Astrocyte (in vitro differentiated cells and primary cell): ENCODE measurements at places on chromosomes 6 and 20. TPM values are rescaled to one million over a fixed set of nuclear protein-coding genes. Genes with fewer than 3 reads are reported as not detected.

- DNase-seq, result peak; percentile 87
Observed at GRCh38 chr20:38049800-38050199, 16.3 kb downstream of the RPRD1B start.

DNA sequence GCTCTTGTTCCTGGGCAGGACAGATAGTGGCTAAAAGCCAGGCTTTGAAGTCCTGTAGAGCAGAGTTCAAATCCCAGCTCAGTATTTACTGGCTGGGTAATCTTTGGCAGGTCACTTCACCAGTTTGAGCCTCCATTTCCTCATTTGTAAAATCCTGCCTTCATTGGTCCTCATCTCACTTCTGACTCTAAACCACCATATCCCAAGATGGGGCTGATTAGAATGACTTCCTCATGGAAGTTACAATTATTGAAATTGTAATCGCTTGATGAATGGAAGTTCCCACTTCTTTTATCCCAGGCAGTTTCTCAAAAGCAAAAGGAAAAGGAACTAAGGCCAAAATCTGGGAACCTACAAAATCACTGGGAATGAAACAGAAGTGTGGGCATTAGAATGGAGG lies 35.9 kb upstream of the B4GALT5 start:
- DNase-seq, result no peak

DNA sequence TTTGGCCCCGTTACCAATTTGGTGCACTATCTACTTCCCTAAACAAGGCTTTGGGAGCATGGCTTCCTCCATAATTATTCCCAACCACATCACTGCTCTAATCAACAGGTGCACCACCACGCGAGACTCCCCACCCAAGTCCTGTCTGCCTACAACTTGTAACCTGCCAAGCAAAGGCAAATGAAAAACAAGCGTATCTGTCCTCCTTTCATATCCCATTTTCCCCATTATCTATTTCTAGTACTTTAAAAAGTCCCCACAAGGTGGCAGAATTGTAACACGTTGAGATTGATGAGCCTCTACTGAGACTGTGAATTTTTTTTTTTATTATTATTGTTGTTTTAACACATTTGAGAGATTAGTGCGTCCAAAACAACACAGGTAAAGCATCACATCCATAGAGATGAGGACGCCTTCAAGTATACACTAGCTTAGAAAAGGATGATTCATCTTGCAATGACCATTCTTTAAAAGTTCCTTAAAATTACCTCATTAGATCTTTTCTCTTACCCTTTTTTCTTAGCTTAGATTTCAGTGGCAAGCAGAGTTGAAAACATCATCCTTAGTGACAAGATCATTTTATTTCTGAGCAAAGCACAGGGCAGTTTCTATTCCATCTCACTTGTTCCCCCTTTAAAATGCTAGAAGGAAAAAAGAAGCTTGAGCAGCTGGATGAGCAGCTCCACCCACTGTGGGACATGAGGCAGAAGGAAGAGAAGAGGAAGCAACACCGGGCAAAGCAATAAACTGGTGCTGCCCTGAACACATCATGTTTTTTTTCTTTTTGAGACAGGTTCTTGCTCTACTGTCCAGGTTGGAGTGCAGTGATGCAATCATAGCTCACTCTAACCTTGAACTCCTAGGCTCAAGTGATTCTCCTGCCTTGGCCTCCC lies 210.8 kb downstream of the ARHGAP18 start:
- DNase-seq, result peak; percentile 46

- no peak for DNase-seq
Observed at GRCh38 chr6:21201637-21202350, 391.8 kb upstream of the SOX4 start.

DNA sequence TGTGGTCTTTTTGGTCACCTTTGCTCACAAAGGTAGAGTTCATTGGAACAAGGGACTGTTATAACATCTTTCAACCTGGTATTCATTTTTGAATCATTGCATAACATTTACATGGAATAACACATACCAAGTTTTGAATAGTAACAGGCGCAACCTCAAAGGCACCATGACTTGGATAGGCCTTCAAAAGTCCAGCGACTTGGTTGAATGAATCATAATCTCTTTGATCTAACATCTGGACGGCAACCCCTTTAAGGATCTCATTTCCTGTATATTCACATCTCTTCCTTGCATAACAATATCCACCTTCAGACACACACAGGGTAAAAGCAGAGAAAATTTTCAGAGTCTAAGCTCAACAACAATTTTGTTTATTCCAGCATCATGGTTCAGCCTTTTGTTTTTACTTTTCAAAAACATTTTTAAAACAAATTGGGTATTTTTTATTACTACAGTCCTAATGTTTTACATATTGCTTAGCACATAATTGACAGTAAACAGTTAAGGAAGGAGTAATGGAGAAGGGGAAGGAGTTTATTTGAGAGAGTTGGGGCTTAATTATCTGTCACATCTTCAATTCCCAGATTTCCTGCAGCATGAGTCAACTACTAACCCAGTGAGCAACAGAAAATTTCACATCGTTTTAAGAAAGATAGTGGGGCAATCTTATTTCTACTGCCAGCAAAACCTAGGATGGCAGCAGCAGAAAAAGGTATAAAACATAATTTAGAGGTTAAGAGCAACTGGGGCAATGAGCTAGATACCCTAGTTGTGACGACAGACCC lies 41.8 kb upstream of the F13A1 start:
- no peak for DNase-seq

DNA sequence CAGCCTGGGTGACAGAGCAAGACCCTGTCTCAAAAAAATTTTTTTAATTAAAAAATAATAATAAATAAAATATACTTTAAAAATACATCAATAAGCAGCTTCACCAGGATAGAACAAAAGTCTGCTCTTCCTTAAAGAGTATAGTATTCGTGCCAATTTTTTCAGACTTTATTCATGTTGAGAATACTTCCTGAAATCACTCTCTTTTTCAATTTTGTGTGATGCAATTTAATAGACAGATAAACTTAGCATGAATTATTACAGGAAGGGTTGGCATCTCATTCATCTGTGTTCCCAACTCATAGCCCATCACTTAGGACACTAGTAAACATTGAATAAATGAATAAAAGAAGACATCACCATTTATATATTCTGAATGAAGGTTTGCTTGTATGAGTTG lies 52.4 kb downstream of the IPCEF1 start:
- no peak for DNase-seq

DNA sequence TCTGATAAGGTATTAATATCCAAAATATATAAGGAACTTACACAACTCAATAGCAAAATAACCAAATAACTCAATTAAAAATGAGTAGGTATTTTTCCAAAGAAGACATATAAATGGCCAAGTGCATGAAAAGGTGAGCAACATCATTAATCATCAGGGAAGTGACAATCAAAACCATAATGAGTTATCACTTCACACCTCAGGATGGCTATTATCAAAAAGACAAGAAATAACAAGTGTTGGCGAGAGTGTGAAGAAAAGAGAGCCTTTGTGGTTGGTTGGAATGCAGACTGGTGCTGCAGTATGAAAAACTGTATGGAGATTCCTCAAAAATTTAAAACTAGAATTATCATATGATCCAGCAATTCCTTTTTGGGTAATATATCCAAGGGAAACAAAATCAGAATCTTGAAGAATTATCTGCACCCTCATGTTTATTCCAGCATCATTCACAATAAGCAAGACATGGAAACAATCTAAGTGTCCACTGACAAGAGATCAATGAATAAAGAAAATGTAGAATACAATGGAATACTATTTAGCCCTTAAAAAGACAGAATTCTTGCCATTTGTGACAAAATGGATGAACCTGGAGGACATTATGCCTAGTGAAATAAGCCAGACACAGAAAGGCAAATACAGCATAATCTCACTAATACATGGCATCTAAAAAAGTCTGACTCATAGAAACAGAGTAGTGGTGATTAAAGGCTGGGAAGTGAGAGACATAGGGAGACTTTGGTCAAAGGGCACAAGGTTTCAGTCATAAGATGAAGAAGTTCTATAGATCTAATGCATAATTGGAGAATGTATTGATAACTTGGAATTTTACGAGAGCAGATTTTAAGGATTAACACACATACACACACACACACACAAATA lies 175.6 kb downstream of the FOXA2 start:
- no peak for DNase-seq

DNA sequence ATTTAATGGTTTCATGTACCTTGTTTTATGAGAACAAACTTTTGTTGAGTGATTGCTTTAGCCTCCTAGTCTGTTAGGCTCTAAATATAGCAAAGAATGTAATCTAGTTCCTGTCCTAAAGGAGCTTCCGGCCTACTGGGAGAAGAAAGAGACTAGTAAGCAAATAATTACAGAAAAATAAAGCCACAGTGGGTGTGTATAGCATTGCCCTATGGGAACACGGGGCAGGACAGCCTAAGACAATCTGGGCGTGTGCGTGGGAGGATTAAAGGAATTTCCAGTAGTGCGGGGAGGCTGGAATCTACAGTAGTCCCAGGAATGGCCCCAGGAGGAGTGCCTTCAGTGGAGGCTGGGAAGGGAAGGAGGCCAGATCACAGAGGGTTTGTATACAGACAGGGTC lies 98.1 kb upstream of the AKAP12 start:
- DNase-seq, result peak; percentile 51

- DNase-seq, result peak; percentile 75
Observed at GRCh38 chr6:84227434-84228197, at the start of gene CEP162. TSS of gene CEP162 (minus strand) at chr6:84227643. CDS start at chr6:84226393, 1,250 bp downstream.

Gene DLK2
- 0.41 and 0.68 TPM in 2 replicates for total RNA-seq

Gene B3GAT2
- not detected in 2 replicates for total RNA-seq

DNA sequence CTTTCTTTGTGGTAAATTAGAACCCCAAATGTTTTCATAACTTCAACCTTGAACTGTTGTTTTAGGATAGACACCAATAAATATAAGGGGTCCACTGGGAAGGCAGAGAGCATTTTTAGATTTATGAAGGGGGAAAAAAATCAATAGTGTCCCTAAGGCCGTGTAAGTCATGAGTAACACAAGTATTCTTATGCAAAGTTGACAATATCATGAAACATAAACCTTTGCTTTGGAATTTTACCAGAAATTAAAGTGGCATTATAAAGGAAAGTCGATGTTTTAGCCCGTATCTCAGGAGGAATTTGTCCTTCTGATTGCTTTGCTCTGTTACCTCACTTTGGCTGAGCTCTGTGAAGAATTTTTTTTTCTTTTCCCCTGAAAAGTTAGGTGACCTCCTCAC lies 394.9 kb upstream of the FLRT3 start:
- DNase-seq, result no peak
